ENCODE measurements at places on chromosomes 13 and 19.

- DNase-seq = no peak
Observed at GRCh38 chr13:76636829-76637228, 249.4 kb downstream of the KCTD12 start.

- DNase-seq = no peak
Observed at GRCh38 chr13:49633710-49634109, 5.4 kb downstream of the ARL11 start.

- DNase-seq = no peak
Observed at GRCh38 chr13:50543782-50544181, 299.7 kb downstream of the DLEU7 start.

DNA sequence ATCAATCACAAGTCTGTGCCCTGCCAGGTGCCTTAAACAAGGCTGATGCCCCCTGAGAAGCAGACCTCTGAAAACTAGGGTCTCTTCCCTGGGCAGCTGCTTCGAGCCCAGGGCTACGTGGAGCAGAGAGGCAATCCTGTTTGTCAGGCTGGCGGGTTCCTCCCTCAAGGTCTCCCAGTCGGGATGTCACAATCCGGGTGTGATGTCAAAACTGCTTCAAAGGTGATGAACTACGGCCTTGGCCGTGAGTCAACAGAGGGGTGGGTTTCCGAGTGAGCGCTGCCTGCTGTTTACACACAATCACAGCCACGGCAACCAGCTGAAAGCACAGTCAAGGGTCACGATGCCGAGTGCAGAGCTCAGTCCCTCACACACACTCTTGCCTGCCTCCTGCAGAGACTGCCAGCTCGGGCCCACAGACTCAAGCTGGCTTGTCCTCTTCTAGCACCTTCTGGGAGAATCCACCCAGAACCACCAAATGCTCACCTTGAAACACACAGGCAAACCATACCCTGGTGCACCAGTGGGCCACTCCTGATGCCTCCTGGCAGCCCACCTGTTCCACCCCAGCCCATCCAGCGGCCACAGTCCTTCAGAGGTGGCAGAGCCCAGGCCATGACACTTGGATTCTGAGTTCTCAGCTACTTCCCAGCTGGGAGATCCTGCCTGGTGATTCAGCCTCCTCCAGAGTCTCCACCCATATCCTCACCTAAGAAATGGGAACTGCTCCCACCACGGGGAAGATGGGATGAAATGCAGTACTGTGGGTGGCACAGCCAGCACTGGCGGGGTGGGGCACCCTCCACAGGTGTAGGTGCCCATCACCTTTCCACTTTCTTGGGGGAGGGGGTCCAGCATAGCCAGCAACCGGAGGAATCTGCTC, 6.8 kb downstream of the ELL start:
- DNase-seq = peak; percentile 35

DNA sequence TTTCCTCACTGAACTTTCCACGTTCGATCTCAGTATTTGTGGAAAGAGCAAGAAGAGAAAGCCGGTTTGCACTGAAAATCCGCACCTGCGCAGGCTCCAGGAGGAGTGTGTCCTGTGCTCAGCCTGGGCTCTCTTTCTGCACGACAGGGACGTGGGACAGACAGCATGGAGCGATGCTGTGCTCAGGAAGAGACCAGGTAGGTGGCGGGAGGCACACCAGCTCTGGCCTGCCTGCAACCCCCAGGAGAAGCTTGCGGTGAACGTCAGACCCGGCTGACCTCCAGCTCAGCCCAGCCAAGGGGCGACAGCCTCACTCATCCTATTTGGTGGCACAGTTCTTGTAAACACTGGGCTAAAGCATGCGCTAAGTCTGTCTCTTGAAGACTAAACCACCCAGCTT, 35.9 kb downstream of the NAXD start:
- DNase-seq = no peak

GRCh38 chr13:109233293-109233692, 553.1 kb downstream of the IRS2 start:
- no peak for DNase-seq

DNA sequence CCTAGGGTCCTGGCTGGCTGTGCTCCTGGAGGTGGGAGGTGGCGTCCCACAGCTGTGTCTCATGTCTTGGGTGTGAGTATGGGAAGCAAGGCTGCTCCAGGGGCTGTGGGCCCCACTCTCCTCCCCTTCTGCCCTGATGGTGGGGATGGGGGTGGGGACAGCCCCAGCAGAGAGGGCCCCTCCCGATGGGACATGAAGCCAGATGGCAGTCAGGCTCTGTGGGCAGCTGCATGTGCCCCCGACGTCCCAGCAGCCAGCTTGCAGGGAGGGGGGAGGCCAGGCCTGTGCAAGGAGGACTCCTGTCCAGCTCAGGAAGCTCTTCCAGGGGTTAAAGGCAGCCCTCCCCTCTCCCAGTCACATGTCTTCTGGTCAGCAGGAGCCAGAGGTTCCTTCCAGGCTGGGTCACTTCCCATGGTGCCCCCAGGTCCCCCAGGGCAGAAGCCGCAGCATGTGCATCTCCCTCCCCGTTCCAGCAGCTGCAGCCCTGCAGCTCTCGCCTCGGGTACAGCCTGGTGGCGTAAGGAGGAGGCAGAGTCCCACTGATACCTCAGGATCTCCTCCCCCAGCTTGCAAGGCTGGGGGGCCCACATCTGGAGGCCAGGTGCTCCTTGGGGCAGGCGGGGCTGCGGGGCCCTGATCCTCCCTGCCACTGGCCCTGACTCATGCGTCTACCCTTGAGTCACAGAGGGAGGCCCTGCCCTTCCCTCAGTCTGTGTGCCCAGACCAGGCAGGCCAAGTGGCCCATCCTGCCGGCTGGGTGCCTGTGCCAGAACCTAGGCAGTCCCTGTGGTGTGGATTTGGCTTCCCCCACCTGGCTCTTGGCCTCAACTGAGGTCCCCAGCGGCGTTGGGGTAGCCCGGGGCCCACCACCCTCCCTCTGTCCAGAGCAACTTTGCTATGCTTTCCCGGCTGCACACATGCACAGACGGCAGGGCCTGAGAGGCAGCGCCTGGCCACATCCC, 13.0 kb downstream of the YIPF2 start:
- DNase-seq = no peak

DNA sequence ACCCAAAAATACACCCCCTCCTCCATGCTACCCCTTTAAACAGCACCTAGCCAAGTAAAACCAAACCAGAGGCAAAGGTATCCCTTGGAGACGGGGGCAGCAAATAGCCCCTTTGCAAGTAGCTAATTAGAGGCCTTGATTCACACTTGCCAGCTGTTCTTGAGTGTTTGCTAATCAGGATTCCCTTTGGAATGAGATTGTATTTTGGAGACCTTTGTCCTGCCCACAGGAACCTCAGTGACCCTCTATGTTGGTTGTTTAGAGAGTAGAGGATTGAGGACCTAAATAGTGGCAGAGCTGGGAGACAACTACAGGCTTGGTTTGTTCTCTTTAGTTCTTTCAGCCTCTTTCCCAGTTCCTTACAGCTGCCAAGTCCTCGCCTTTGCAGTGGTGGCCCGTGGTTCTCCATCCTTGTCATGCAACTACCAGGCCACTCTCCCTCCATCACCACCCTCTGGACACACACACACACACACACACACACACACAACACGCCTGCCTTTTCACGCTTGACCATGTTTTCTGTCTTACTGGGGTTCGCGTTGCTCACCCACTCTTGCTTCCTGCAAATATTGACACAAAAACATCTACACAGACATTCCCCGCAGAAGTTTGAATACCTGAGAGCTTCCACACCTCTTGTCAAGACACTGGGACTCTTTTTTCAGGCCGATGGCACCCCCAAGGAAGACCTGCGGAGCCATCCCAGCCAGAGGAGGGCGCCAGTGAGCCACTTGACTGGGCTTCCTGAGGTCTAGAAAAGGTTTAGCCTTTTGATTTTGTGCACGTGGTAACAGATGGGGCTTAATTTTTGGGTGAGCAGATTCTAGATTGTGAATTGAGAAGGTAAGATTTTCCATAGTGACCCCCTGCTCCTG, 80.0 kb upstream of the GPR183 start:
- DNase-seq = peak; percentile 87

DNA sequence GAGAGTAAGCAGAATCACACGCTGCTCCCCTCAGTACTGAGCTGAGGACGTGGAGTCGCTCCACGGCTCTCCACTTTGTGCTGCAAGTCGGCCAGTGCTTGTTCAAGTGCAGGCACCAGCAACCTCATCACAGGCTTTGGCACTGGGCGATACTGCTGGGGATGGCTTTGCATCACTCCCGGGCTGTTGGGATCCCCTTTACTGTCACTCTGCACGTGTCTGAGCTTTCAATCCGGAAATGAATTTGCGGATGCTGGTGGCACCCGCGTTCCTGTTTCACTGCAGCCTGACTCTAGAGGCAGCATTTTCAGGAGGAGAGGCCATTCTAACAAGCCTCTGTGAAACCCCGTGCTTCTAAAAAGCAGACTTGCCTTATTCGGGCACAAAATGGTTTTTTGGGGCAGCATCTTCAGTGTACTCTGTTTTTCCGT, 19.1 kb downstream of the SMARCA4 start:
- DNase-seq = peak; percentile 27

- no peak for DNase-seq
Observed at GRCh38 chr13:57813651-57814050, 182.1 kb downstream of the PCDH17 start.

- DNase-seq = no peak
Observed at GRCh38 chr13:52405767-52406494, at the start of gene THSD1. THSD1 (minus strand) TSS chr13:52406172; CDS start chr13:52402600, 3,572 bp downstream.

DNA sequence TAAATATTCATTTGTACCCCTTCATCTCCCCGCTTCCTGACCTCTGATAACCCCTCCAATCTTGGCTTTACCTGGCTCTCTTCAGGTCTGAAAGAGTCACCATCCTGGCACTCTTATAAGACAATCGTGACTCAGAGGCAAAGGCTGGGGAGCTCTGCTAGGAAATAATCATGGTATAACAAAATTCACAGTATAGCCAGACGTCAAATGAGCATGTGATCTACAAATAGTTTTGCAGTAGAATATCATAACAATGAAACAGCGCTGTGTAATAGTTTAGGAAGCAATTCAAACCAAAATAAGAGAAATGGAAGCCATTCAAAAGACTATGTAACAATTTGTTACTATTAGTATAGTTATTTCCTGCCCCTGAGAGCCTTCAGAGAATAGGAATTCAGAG, 34.2 kb downstream of the RXFP2 start:
- DNase-seq = no peak

- DNase-seq = peak; percentile 54
Observed at GRCh38 chr13:75762076-75762937, 126.2 kb downstream of the LMO7 start.

Data from CD4-positive, alpha-beta T cell treated with Interleukin-10 for 1 hour (primary cell).